Stimulated activated CD4-positive, alpha-beta T cell treated with anti-CD3 and anti-CD28 coated beads, Interleukin-1b, Interleukin-23, amount 100 ng/mL, for 4 hours (primary cell): ENCODE measurements at places on chromosomes 11 and 22.

GRCh38 chr11:96063886-96064285 lies 140.0 kb upstream of the MTMR2 start:
- DNase-seq, result no peak

- DNase-seq, result no peak
Measured at GRCh38 chr11:2768471-2769408, 68.9 kb upstream of the KCNQ1OT1 start.

DNA sequence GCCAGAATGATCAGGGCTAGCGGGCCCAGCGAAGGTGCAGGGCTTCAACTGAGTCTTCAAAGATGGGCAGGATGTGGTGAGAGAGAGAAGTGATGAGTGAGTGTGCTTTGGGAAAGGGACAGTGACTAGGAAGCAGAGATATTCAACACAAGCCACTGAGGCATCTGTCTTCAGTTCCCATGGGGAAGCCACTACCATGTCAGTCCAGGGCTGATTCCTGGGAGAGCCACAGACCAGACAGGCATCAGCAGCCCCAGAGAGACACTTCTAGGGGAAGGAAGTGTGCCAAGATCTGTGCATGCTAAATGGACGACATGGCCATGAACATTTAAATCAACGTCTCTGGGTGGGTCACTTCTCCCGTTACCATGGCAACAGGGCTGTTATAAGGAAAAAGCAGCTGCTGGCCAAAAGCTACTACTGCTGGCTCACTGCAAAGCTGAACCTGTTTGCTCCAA lies 28.5 kb downstream of the P4HA3 start:
- DNase-seq, result no peak

GRCh38 chr22:25895678-25896077 lies 153.7 kb downstream of the MYO18B start:
- DNase-seq, result no peak

DNA sequence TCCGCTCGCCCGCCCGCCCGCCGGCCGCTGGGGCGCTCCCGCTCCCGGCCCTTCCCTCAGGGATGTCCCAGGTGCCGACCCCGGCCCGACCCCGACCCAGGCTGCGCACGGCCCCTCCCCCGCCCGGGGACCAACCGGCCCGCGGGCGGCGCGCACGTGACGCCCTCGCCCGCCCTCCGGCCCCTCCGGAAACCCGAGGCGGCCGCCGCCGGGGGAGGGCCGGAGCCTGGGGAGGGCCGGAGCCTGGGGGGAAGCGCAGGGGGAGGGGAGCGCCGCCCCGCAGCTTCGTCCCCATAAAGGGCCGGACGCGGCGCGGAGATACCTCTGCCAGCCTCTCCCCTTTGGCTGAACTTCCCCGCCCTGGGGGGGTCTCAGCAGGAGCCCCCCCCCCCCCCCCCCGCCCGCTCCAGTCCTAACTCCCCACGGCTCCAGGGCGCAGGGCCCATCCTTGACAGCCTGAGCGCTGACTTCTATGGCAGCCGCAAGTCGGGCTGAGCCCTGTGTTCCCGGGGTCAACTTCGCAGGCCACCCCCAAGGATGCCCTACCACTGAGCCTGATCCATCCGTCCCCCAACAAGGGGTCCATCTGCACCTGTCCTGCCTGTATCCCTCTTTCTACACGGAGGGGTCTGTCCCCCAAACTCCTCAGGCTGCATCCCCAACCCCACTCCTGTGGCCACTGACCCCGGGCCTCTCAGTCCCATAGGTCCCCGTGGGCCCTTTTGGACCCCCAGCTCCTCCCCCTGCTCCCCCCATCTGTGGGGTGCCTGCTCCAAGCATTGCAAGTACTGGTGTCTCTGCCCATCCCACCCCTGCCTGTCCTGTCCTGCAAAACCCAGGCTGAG lies at the start of gene MAPK12:
TSS of gene MAPK12 (minus strand) at position 69 of the 845 bp plus-strand sequence. CDS start 174 bp downstream, outside the sequence.
- DNase-seq, result no peak

GRCh38 chr11:14577292-14577691 lies 57.1 kb upstream of the PSMA1 start:
- DNase-seq, result no peak

DNA sequence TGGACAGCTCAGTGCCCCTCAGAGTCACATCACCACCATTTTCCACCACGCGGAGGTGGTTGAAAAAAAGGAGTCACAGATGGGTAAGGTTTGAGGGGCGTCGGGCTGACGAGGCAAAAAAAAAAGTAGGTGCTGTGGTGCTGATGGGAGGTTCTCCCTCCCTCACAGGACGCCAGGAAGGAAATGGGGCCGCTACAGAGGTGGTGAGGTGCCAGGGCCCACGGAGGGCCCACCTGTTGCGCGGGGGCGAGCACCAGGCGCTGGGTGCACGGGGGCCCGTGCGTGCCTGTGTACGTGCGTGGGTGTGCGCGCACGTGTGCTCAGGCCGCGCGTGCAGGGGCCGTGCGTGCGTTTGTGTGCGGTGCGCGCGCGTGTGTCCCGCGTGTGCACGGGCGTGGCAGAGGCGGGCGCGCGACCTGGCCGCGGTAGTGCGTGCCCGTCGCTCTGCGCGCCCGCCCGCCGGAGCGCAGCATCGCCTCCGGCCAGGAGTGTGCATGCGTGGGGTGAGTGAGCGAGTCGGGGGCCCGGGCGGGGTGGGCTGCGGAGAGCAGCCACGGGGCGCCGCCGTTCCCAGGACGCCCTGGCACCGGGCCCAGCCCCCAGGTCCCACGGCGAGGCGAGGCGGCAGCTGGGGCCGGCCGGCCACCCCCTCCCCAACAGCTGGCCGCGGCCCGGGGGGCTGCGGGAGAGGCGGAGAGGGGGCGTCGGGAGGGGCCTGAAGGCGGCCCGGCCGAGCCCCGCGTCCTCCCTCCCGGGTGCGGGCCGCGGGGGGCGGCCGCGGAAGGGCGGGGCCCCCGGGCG lies 2.8 kb downstream of the PDGFB start:
- DNase-seq, result peak; percentile 50

- no peak for DNase-seq
Measured at GRCh38 chr11:132638423-132638822, 893.9 kb downstream of the OPCML start.

GRCh38 chr11:61696602-61697001 lies 16.4 kb downstream of the DAGLA start:
- no peak for DNase-seq
